Hypothalamus (tissue), 51 donors: ENCODE measurements at places on chromosomes 1 and 21.

GRCh38 chr1:182611787-182612186, 7.6 kb upstream of the RGS16 start:
- no peak for DNase-seq

DNA sequence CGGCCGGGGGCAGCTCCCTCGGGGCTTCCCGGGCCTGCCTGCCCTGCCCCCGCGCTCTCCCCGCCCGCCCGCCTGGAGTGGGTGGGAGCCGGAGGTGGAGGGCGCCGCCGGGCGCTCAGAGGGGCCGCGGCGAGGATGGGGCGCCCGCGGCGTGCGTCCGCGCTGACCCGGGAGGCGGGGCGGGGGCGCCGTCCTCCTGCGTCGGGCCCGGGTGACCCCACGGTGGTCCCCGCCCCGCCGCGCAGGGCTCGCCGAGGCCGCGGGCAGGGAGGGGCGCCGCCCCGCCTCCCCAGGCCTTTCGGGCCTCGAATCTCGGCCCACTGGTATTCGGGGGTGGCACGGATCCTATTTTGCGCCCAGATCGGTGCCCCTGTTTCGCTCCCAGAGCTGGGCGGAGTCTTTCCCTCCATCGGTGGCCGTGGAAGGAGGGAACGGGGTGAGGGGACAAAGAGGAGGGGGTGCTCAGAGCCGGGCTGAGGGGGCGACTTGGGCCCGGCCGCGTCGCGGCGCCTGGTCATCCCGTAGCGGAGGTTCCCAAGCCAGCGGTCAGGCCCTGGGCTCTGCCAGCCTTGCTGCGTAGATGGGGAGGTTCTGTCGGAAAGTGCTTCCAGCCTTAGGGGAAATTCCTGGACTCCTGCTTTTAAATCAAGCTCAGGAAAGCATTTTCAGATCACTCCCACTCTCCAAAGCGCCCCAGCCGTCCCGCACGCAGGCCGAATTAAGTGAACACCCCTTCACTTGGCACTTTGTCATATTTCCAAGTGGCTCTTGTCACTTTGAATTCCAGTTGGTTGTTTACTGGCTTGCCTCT, 545 bp downstream of the PATJ start:
- peak; percentile 45 for DNase-seq

GRCh38 chr1:28927266-28927647, 12.9 kb downstream of the EPB41 start:
- DNase-seq, result no peak

- no peak for DNase-seq
These were observed 37.6 kb downstream of the ELF3 start for GRCh38 chr1:202047977-202048376.

GRCh38 chr1:184531296-184531695, 144.5 kb downstream of the C1orf21 start:
- DNase-seq, result no peak

DNA sequence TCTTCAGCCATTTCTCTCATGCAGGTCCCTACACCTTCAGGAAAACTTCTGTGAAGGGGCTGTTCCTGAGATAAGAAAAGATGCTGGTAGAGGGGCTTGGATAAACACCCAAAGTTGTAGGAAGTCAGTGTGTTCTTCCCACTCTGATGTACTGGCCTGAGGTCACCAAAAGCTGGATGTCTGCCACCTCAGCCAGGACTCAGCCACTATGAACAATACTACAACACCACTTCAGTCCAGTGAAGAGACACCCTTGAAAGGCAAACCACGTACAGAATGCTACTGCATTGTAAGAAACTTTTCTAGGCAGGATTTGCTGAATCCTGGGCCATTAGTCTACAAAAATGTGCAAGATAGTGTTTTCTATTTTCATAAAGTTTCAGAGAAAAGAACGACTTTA, 2.4 kb downstream of the PTPN14 start:
- no peak for DNase-seq

DNA sequence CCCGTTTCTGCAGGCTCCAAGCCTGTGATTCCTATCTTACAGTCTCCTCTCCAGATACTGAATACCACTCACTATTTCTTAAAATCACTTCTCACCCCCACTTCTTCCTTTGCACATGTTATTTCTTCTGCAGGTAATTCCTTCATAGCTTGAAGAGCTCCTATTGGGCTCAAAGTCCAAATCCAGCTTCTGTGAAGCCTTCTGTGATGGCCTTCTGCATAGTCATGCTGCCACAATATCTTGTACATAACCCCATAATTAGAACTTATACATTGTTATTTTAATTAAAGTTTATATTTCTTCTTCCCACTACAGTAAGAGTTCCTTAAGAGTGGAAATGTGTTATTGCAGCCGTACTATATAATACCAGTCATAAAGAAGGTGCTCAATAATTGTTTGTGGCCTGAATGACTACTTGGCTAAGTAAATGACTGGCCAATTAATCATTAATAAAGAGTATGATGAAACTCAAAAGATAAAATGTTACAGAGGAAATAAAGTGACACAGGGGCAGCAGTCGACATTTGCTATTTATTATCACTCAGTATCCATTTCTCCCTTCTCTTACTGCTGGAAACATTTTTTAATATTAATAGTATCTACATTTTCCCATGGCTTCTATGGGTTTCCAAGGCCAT, 886.6 kb downstream of the TTLL7 start:
- no peak for DNase-seq

DNA sequence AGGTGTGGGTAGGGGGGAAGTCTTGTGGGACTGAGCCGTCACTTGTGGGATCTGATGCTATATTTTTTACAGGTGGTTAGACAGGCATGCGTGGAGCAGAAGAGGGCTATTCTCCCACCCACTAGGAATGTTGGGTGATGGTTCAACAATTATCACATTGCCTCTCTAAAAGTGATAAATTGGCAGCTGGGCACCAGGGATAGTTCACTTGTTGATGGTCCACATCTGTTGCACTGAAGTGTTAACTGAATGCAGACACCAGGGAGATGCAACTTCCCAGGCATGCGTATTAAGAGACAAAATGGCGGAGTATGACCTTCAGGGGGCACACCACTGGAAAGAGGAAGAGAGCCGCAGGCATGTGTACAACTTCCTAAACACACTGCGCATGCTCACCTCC, 193.3 kb upstream of the TNR start:
- no peak for DNase-seq

DNA sequence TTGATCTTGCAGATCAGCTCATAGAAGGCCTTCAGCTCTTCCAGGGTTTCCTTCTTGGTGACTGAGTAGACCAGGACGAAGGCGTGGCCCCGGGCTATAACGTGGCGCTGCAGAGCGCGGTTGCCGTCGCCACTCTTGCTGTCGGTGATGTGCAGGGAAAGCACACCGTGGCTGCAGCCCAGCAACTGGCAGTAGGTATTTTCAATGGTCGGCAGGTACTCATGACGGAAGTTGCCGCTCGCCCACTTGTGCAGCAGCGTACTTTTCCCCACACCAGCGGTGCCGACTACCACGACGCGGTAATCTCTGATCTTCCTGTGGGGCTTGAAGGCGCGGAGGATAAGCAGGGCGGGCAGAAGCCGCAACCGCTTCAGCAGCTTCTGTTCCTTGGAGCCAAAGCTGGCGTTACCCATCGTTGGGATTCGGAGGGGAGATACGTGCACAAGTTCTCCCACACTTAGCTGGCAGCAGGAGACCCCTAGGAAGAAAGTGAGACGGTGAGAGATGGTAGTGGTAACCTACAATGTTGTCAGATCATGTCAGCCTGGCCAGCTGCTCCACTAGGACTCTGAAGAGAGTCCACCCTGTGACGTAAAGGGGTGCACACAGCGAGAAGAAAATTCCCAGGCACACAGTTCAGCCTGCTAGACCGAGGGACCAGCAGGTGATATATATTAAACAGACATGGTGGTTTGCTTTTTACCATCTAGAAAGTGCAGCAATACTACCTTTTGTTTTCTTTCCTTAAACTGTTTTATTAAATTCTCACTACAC, 3.4 kb downstream of the DIRAS3 start:
- no peak for DNase-seq

- no peak for DNase-seq
These were observed 224.2 kb upstream of the JUN start for GRCh38 chr1:59007820-59008598.

- DNase-seq, result no peak
These were observed 9.0 kb downstream of the MYOM3 start for GRCh38 chr1:24102961-24103360.

- DNase-seq, result no peak
These were observed 64.9 kb downstream of the MACF1 start for GRCh38 chr1:39269349-39269748.

GRCh38 chr1:240508201-240508600, 103.8 kb downstream of the GREM2 start:
- no peak for DNase-seq

- DNase-seq, result no peak
These were observed 59.5 kb downstream of the MTR start for GRCh38 chr1:236854605-236854983.

GRCh38 chr1:237470712-237471338, 419.9 kb downstream of the ZP4 start:
- no peak for DNase-seq

DNA sequence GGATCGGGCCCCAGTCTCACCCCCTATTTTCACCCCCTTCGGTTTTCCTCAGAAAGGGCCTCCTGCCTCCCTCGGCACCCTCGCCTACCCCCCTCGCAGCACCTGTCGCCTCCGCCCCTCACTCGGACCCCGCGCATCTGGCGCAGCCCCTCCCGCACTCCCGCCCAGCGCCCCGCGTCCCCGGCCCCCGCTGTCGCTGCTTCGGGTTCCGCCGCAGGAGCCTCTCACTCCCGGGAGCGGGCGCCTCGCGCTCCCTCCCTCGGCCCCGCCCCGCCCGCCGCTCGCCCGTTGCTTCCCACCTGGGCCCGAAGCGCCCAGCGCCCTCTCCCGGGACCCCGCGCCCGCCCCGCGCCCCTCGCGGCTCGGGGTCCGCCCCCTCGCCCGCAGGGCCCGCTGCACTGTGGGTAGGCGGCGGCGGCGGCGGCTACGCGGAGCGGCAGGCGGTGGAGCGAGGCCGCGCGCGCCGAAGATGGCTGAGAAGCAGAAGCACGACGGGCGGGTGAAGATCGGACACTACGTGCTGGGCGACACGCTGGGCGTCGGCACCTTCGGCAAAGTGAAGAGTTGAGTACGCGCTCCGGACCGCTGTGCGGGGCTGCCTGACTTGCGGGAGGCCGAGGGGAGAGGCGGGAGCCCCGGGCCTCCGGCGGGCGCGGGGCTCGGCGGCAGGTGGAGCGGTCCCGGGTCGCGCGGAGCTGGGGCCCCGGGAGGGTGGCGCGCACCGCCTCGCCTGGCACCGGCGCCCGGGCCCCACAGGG, at the start of gene PRKAA2:
Gene PRKAA2 (plus strand): TSS at position 396 of the 758 bp plus-strand sequence. CDS start 74 bp downstream, at position 470.
- DNase-seq, result no peak

GRCh38 chr1:154743526-154744036, 126.5 kb downstream of the KCNN3 start:
- DNase-seq, result no peak

DNA sequence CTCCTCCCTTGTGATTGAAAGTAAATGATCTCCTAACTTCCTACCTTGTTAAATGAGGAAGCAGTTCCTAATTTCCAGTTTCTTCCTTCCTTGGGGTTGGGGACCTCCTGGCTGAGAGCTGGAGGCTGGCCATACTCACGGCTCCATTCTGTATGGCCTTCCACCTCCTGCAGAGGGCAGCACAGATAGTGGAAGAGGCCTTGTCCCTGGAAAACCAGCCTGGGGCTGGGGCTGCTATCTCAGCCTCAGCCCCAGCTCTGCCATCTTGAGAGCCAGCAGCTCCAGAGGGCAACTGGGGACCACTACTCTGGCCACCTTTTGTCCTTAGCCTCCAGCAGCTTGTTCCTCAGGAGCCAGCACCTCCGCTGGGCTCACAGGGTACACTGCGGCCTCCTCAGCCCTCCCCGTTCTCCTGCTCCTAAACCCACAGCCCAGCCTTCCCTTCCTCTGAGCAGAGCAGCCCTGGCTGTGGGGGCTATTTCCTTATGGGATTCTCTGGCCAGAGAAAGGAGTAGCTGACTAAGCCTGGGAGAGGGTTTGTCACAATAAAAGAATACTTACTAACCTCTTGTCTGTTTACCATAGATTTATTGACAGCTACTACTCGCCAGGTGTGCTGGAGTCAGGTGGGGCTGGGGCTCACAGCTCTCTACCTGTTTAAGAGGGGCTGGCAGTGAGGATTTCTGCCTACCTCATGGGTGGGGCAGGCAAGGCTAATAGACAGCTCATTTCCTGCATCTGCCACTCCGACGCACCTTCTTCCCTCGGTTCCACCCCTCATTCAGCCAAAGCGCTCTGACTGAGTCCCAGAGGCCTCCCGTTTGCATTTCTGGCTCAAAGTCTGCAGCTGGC, 6.3 kb downstream of the TMEM234 start:
- DNase-seq, result peak; percentile 47

- no peak for DNase-seq
These were observed 65.9 kb downstream of the GRIK1 start for GRCh38 chr21:29873908-29874307.

- no peak for DNase-seq
These were observed 305.9 kb downstream of the BARHL2 start for GRCh38 chr1:90411185-90411584.

DNA sequence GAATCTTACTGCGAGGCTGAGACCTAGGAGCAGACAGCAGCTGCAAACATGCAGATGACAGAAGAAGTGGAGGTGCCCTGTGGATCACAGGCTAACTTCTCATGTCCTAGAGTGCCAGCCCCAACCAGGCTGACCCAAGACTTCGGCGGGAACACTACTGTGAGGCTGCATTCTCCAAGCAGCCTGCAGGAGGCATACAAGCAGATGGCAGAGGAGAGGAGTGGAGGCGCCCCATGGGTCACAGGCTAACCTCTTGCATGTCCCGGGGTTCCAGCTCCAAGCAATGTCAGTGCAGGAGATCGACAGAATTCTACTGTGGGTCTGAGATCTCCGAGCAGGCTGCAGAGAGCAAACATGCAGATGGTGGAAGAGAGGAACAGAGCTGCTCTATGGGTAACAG, 98.1 kb upstream of the ZNF678 start:
- no peak for DNase-seq

DNA sequence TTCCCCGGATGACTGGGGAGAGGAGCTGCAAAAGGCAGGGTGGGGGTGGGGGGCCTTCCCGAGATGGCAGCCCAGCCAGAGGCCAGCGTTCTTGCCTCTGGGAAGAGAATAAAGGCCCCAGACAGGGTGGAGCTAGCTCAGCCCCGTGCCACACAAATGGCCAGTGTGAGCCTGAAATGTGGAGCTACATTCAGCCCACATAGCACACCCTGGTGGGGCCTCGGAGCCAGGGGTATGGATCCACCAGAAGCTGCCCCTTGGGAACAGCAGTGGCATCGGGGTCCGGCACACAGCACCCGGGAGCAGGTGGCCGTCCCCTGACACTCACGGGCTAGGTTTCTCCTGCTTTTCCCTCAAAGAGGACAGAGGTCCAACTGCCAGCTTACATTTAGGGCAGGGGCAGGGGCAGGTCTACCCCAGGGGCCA, 93.9 kb downstream of the PDE9A start:
- DNase-seq, result no peak

DNA sequence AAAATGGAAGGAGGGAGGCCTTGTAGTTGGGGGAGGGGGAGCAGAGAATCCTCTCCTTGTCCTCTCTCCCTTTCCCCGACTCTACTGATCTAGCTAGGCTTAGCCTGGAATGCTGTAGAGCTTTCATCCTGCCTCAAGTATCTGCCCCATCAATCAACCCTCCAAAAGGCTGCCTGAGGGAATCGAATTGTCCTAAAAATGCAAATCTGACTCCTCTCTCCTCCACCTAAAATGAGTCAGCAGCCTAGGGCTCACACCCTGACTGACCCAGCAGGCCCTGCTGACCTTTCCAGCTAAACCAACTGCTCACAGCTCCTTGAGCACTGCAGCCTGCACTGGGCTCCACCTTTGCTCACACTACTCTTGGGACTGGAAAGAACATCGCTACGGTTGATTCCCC, 2.8 kb downstream of the HPDL start:
- DNase-seq, result no peak

GRCh38 chr1:12600880-12601633, 17.0 kb downstream of the DHRS3 start:
- no peak for DNase-seq

- no peak for DNase-seq
These were observed 471.4 kb downstream of the PTBP2 start for GRCh38 chr1:97192872-97193572.
